Immature natural killer cell (primary cell): ENCODE measurements at places on chromosomes 2 and 18. TPM values are rescaled to one million over a fixed set of nuclear protein-coding genes. Genes with fewer than 3 reads are reported as not detected.

The RAPGEF4 gene
- not detected for polyA plus RNA-seq

DNA sequence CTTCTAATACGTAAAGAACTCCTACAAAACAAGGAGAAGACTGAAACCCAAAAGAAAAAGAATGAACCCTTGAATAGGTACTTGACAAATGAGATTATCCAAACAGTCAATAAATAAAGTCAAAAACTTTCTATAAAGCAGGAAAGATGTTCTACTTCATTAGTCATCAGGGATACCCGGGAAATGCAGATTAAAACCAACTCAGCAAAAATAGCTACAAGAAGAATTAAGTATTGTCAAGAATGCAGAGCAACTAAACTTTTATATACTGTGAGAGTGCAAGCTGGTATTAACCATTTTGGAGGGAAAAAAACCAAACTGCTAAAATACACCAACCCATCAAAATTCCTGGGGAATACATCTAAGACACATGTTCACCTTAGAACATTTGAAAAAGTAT lies 10.4 kb downstream of the TXNL1 start:
- no peaks in the 10 kb centered on the region for H3K27me3 ChIP-seq
- H3K36me3 ChIP-seq = peaks cover under 1% of the 10 kb centered on the region
- no peak overlapping the region for H3K4me3 ChIP-seq
- DNase-seq = no peak
- no peak overlapping the region for H3K27ac ChIP-seq

DNA sequence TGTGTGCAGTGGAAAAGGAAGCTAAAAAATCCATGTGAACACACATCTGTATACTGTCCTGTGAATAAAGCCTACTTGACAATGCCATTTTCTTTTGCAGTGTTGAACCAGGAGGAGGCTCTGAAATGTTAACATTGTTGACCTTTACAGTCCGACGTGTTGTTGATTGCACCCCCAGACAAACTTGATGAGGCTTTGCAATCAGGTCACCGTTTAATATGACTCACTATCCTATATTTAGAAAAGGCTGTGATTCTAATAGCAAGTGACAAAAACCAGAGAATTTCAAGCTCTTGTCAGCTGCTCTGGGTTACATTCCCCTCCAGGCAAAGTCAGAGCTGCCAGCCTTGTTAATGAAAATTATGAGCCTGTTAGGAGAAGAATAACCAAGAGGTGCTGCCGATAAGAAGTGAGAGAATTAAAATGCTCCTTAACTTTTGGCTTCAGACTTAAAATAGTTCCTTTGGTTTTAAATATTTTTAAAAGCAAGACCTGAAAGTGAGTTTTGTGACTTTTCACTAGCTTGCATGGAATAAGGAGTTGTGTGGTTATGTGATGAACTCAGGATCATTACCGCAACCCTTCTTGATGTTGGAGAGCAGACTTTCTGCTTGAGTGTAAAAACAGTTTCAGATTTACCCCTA lies 162.1 kb downstream of the QPCT start:
- no peak overlapping the region for H3K27ac ChIP-seq
- H3K27me3 ChIP-seq = peaks cover 6% of the 10 kb centered on the region
- no peak for DNase-seq
- H3K4me1 ChIP-seq = no peaks in the 10 kb centered on the region

DNA sequence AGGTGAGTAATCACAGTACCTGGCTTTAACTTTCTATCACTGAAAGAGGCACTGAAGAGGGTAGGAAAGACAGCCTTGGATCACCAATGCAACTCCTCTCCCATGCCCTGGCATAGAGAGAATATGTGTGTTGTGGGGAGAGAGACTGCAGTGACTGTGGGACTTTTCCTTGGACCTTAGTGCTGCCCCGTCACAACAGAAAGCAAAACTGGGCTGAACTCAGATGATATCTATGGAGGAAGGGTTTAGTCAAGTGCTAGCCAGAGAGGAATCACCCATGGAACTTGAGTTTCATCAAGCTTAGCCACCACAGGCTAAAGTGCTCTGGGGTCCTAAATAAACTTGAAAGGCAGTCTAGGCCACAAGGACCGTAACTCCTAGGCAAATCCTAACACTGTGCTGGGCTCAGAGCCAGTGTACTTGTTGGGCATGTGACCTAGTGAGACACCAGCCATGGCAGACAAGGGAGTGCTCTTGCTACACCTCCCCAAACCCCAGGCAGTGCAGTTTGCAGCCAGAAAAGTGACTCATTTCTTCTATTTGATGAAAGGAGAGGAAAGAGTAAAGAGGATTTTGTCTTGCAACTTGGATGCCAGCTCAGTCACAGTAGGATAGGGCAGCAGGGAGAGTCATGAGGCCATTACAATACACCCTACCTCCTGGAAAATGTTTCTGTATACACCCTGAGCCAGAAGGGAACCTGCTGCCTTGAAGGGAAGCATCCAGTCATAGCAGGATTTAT lies 105.8 kb upstream of the SPOPL start:
- no peak overlapping the region for H3K27ac ChIP-seq
- H3K4me1 ChIP-seq = no peaks in the 10 kb centered on the region
- H3K27me3 ChIP-seq = no peaks in the 10 kb centered on the region

- no peak overlapping the region for H3K4me3 ChIP-seq
- H3K27ac ChIP-seq = peak overlapping the region; percentile 76
- no peaks in the 10 kb centered on the region for H3K36me3 ChIP-seq
- H3K4me1 ChIP-seq = peaks cover 17% of the 10 kb centered on the region
Measured at GRCh38 chr2:237866101-237866621, 6.7 kb downstream of the RAMP1 start.

DNA sequence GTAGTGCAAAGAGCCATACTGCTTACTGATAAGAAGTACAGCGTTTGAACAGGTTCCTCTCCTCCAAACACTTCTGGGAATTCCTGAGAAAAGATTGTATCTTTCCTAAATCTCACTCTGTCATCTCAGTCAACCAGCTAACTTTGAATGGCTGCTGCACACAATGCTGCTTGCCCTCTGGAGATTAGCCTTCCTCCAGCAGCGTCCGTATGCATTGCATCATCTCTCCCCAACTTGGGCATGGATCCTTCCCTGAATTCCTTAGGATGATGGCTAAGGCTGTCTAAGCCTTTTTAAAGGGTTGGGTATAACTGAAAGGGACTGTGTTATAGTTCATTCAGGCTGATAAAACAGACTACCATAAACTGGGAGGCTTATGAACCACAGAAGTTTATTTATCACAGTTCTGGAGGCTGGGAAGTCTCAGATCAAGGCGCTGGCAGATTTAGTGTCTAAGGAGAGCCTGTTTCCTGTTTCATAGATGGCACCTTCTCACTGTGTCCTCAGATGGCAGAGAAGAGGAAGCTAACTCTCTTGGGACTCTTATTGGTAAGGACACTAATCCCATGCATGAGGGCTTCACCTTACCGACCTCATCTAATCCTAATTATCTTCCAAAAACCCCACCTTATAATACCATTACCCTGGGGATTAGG lies 105.3 kb downstream of the PAX3 start:
- H3K27ac ChIP-seq = no peak overlapping the region
- H3K36me3 ChIP-seq = no peaks in the 10 kb centered on the region
- no peak for DNase-seq
- no peaks in the 10 kb centered on the region for H3K27me3 ChIP-seq
- no peaks in the 10 kb centered on the region for H3K4me1 ChIP-seq
- no peak overlapping the region for H3K4me3 ChIP-seq

The CLK1 gene
- 26.2 TPM for polyA plus RNA-seq

The PLCD4 gene
- polyA plus RNA-seq = 0.71 TPM

DNA sequence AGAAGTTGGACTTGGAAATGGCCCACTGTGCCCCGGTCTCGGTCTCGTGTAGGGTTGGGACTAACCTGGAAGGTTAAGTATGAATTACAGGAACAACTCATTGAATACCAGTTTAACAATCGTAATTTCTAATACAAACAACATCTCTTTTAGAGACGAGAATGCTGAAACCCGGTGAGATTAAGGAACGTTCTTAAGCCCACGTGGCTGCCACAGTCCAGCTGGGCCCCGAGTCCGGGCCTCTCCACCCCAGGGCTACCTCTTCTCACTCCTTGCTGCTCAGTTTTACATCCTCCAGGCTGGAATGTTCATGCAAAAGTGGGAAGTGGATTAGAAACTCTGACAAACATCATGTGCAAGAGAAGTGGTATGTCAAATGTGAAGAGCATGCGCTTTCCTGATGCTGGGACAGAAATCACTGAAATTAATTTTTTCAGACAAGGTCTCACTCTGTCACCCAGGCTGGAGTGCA lies 29.4 kb downstream of the NGEF start:
- no peak overlapping the region for H3K27ac ChIP-seq
- H3K4me3 ChIP-seq = no peak overlapping the region
- no peak for DNase-seq
- H3K4me1 ChIP-seq = no peaks in the 10 kb centered on the region
